AG09319 (cell line): ENCODE measurements at places on chromosomes 3 and 15.

DNA sequence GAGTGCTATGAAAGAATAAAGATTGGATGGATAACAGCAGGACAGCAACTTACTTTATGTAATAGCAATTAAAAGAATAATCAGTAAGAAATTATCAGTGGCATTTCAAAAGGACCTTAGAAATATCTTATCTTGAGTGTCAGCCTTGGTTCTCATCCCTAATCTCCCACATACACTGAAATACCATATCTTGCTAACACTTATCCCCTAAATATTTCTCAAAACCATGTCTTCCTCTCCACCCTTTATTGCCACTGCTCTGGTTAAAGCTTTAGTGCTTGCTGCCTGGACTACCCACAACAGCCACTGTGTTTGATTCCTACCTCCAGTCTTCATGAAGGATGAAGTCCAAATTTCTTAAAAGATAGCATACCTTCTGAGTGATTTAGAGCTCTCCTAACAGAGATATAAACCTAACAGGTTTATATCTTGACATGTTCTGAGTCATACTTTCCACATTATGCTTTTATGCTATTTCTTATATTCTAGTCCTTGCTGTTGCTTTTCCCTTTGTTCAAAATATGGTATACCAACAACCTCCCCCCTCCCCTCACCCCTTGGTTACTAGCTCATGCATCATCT, 202.8 kb downstream of the RSRC1 start:
- no peak for DNase-seq

GRCh38 chr15:48695827-48696573, 50.5 kb upstream of the FBN1 start:
- DNase-seq = no peak

DNA sequence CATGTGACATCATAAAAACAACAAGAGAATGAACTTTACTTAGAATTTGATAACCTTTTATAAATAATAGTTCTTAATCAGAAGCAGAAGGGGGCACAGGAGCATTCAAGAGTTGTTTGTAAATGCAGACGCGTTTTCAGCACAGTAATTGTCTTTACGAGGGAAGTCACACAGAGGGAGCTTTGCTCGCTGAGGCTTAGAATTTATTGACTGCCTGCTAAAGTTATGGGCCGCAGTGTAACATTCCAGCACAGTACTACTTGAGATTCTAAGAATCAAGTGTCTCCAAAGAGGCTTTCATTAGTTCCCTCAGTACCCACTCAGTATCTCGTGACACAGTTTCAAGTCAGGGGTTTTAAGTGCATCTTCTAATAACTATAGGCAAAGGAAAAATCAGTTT, 288.7 kb downstream of the NR2F2 start:
- DNase-seq = no peak

DNA sequence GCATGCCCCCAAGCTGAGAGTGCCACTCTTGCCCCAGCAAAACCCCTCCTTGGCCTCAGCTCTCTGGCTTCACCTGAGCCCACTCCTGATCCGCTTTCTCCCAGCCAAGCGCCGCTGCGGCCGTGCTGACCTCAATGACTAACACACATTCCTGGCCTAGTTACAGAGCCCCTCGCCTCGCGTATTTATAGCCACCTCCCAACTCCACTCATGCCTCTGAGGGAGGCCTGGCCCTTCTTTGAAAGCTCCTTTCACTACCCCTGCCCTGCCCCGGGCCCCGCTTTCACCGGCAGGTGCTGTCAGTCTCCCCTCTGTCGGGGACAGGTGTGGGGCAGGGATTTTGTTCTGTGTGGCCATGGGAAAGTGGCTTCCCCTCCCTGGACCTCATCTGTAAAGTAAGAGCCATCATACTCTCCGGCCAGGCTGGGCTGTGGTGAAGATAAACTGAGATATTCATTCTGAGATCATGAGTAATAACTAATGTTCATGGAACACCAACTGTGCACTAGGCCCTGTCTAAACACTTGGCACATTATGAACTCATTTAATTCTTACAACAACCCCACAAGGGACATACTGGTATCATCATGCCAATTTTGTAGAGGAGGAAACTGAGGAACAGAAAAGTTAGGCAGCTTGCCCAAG, 13.2 kb upstream of the ATP2B2 start:
- no peak for DNase-seq

DNA sequence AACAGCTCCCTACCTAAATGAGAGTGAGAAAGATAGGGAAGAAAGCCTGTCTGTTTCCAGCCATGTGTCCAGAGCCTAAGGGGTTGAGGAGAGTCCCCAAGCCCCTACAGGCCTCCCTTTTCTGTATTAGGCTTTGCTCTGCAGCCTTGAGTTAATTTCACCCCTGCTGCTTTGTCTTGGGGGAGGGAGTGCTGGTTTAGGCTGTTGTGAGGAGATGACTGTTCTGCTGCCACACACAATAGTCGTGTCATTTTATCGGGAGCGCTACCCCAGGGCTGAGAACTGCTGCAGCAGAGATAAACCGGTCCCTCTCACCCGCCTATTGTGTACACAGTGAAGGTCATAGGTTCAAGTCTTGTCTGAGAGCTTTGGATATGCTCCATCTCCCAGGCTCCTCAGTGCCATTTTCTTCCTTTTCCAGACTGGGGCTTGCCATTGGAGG, 1.4 kb downstream of the ZNF609 start:
- no peak for DNase-seq

- DNase-seq = no peak
Measured at GRCh38 chr3:127033786-127034185, 50.9 kb downstream of the PLXNA1 start.

GRCh38 chr15:42863572-42864239, 56.9 kb downstream of the TTBK2 start:
- DNase-seq = no peak

GRCh38 chr3:19155375-19155774, 7.1 kb downstream of the KCNH8 start:
- DNase-seq = no peak

- no peak for DNase-seq
Measured at GRCh38 chr15:90697175-90697574, 20.0 kb upstream of the BLM start.

- DNase-seq = no peak
Measured at GRCh38 chr3:50436114-50436674, 67.2 kb downstream of the CACNA2D2 start.

DNA sequence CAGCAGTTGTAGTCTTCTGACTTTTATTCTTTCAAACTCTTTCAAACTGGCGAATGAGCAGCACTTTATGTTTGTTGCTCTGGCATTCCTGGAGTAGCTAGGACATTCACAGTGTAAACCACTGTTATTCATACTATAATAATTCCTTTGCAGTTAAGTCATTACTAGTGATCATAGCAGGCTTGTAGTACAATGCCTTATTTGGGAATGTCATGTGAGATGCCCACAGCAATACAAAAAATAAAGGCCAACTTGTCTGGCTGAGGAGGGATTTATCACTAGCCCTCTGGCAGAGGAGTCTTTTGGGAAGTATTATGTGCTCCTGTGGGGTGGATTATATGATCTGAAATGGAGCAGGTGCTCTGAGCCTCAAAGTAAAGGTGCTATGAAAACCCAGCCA, 197.2 kb downstream of the VGLL3 start:
- DNase-seq = peak; percentile 90

DNA sequence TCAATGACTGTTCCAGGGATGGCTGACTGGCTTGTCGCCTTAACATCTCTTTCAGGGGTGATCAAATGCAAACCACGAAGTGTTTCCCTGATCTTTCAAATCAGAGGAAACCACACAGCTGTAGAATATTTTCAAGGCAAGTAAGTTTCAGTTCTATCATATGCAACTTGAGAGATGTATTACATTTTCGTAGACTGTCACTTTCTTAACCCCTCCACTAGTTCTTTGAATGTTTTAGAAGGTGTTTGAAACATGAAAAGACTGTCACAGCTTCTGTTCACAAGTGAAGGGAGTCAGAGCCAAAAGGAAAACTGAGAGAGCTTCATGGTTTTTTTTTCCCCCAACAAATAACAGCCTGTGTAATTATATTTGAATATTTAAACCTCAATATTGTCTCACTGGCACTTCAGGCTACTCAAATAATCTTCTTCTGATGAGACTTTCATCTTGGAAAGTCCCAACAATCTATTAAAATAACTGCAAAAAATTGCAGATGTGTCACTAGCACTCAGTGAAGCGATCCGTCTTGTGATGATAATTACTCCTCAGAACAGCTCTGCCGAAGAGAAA, 25.9 kb upstream of the CAPN7 start:
- no peak for DNase-seq

GRCh38 chr3:8143186-8143585, 358.4 kb upstream of the LMCD1 start:
- DNase-seq = no peak
